ENCODE measurements at places on chromosomes 3 and 15.

DNA sequence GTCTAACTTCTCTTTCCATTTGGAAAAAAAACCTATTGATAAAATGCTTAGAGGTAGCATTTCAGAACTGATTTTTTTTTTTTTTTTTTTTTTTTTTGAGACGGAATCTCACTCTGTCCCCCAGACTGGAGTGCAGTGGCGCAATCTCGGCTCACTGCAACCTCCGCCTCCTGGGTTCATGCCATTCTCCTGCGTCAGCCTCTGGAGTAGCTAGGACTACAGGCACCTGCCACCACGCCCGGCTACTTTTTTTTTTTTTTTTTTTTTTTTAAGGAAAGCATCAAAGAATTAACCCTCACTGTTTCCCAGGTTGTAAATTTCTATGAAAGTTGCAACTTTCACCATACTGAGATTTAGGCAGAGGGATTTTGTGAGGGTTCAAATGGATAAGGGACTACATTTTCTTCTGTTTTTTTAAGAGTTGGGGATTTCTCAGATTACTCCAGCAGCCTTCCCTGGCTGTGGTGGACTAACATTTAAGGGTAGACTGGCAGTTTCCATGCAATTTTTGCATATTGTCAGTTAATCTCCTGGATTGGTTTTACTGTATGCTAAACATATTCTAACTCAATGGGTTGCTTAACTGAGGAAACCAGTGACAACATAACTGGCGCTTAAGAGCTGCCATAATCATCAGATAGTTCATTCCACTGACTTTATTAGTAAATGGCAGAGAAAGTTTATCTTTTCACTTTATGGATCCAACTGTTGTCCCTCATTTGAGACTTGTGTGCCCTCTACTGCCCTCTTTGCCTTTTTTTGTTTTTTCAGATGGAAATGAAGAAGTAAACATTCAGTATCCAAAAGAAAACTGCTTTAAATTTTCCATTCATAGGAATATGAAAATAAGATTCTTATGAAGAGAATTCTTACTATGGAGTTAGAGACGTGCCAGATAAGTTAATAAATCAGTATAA lies 93.7 kb downstream of the NPTN start:
- DNase-seq: no peak

DNA sequence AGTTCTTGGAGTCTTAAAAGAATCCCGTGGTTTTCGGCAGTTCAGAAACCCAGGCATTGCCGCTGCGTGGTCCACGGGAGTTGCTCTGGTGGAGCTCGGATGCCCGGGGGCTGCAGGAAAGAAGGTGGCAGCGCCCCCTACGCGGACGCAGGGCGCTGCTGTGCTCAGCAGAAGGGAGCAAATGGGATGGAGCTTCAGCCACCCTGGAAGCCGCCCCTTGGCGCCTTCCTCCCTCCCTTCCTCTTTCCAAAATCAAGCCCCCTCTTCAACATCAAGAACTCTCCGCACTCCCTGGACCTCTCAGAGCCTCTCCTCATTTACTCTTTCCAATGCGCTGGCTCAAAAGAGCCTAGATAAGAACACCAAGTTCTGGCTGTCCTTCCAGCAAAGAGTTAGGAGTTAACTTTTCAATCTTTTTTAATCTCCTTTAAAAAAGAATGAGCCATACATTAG lies 880 bp upstream of the CHRNA7 start:
- no peak for DNase-seq

- no peak for DNase-seq
Measured at GRCh38 chr15:80185152-80185551, 32.4 kb downstream of the FAH start.

GRCh38 chr3:27607370-27607769 lies 114.8 kb downstream of the EOMES start:
- DNase-seq: no peak

DNA sequence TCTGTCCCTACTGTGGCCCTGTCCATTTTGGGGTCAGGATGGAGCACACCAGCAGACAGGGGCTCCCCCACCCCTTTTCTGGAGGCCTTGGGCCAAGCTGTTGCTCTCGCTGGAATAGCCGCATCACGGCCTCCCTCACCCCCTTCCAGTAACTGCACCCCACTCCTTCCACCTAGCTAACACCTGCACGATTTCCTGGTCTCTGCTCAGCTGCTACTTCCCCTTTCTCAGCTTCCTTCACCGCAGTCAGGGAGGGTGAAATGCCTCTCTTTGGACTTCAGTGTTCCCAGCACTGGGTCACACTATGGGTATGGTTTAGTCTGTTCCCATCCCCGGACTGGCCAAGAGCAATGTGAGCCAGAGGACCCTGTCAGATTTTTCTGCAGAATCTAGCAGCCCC lies 400.2 kb downstream of the MCTP2 start:
- DNase-seq: no peak

GRCh38 chr3:18775501-18775900 lies 350.4 kb upstream of the SATB1 start:
- DNase-seq: no peak

- DNase-seq: no peak
Measured at GRCh38 chr3:160780245-160780644, 24.2 kb downstream of the PPM1L start.

GRCh38 chr3:139671863-139672646 lies 5.7 kb downstream of the NMNAT3 start:
- no peak for DNase-seq

DNA sequence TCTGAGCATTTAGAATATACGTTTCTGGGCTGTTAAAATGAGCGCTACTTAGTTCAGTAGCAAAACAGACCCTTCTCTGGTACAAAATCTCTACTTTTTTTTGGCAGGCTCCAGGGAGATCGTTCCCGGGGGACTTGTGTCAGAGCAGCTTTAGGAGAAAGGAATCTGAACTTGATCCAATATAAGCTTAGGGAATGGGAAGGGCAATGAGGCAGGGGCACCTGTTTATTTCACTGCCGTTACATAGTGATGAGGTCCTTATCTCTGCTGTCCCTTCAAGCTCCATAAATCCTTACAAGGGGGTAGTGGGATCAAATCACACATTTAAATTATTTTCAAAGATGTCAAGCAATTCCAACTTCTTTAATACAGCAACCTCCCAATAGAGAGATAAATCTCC lies 128.7 kb upstream of the BNIP2 start:
- no peak for DNase-seq

GRCh38 chr3:33787328-33788009 lies 11.0 kb upstream of the PDCD6IP start:
- DNase-seq: peak; percentile 59

- DNase-seq: no peak
Measured at GRCh38 chr3:169657351-169658124, 6.0 kb downstream of the MECOM start.

DNA sequence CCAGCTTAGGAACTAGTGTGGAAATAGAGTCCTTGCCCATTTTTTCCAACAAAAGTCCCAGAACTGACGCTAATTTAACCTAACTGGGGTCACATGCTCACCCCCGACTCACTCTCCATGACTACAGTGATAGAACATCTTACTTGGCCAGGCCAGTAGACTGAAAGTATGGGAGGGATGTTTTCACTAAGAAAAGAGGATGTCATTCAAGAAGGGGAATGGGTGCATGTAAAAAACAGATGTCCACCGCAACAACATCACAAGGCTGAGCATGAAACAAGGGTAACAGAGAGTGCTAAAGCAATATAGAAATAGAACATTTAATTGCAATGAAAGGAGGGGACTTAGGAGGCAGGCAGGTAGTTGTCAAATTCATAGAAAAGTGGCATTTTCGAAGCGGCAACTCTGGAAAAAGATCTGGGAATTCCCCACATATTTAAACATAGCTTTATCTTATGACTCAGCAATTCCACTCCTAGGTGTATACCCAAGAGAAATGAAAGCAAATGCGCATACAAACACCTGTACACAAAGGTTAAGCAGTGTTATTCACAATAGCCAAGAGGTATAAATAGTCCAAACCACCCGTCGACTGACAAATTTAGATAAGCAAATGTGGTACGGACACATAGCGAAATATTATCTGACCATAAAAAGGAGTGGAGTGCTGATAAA lies 41.1 kb upstream of the UBE2E2 start:
- DNase-seq: no peak

DNA sequence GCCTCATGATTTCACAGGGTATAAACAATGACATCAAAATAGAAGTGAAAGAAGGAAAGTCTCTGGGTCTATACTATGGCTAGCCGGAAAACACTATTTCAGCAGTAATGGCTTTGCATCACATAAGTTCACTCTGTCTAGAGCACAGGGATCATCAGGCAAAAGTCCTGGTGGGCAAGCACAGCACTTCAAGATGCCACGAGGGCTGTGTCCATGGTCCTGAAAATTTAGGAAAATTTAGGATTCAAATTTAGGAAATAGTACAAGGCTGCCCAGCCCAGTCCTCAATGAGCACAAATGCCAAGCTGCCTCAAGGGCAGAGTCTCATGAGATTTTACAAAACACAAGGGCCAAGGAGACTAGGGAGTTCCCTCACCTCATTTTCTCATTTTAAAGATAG lies 54.1 kb downstream of the RORA start:
- DNase-seq: no peak

DNA sequence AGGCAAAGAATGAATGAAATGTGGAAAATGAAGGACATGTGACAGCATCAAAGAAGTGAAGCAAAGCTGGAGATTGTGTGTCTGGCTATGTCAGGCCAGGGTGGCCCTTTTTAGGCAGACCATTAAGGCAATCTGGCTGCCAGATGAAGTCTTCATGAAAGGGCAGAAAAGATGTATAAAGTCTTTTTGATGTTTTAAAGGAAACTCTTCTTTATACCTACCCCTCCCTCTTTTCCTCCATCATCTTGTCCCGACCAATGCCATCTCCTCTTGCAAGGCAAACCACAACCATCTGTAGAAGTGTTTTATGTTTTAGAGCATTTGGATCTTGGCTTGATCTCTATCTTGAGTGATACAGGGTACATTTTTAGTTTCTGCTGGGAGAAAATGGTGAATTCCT lies 259.2 kb downstream of the LSAMP start:
- DNase-seq: no peak

DNA sequence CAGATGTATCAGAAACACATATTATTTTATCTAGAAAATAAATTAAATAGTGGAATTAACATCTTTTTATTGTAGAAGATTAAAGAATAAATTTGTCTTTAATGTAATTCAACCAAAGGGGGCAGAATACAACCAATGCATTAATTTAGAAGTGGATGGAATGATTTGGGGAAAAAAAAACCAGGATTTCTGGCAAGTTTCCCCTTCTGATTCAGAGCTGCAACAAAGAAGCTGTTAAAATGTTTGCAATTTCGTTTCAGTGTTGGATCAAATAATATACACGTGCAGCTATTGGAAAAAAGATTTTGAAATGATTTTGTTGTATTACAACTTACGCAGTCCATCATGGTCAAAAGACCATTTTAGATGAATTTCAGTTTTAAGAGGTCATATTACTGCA lies 71.6 kb upstream of the ZNF280D start:
- no peak for DNase-seq
